A172 (cell line): ENCODE measurements at places on chromosomes 13 and 19.

- DNase-seq: no peak
Observed at GRCh38 chr13:35378939-35379338, 97.5 kb downstream of the MAB21L1 start.

GRCh38 chr13:94947392-94947791, 235.0 kb upstream of the SOX21 start:
- DNase-seq: no peak

GRCh38 chr13:67967031-67967430, 736.9 kb upstream of the PCDH9 start:
- no peak for DNase-seq

- no peak for DNase-seq
Observed at GRCh38 chr13:94414708-94415107, 64.8 kb downstream of the DCT start.

- DNase-seq: no peak
Observed at GRCh38 chr13:81987677-81988357, 1646.9 kb upstream of the SPRY2 start.

DNA sequence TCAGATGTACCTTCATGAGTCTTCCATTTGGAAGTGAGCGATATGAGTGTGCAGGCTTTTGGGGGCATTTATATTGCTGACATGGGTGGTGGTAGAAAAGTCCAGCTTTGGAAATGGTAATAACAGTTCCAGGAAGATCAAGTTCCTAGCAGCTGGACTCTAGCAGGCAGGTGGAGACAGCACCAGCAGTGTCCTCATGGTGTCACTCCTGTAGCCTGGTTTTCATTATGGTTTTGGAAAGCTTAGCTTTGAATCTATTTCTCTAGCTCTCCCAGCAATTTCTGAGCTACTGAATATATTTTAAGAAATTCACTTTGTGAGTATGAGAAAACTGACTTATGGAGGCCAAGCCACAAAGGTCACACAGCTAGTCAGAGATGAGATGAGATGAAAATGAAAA, 523.2 kb upstream of the HTR2A start:
- no peak for DNase-seq

DNA sequence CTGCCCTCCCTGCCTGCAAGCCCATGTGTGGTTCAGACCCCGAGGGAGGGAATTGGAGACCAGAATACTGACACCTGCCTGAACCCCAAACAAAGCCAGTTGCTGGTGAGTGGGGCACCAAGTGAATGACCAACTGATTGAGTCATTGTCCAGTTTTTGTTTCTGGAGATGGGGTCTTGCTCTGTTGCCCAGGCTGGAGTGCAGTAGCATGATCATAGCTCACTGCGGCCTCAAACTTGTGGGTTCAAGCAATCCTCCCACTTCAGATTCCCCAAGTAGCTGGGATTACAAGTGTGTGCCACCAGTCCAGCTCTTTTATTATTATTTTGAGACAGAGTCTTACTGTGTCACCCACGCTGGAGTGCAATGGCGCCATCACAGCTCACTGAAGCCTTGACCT, 4.0 kb downstream of the CCL25 start:
- no peak for DNase-seq

GRCh38 chr13:46639033-46639981, 86.3 kb downstream of the LRCH1 start:
- peak; percentile 53 for DNase-seq

DNA sequence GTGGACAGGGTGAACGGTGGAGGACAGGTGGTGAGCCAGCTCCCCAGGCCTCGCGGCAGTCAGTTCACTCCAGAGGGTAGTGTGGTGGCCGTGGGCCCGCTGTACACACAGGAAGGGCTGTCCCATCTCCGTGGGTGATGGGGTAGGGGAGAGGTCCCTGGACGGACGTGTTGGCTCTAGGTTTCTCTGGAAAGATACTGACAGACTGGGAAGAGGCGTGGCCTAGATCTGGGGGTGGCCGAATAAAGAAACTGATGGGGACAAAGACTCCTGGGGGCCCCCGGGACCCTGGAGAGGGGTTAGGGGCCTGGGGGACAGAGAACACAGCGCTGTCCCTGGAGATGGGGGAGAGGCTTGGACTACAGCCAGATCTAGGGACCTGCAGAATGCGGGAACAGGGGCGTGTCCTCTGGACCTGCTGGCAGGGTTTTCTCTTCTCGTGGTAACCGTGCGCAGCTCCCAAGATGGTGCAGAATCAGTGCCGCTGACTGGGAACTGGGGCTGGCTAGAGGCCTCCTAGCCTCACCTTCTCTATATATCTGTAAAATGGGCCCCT, 4.0 kb upstream of the PRAM1 start:
- DNase-seq: peak; percentile 35

- no peak for DNase-seq
Observed at GRCh38 chr13:81874253-81874652, 1533.3 kb upstream of the SPRY2 start.

GRCh38 chr13:106899442-106899841, 331.5 kb upstream of the ARGLU1 start:
- no peak for DNase-seq

- DNase-seq: no peak
Observed at GRCh38 chr19:5006821-5007220, 37.9 kb downstream of the KDM4B start.

DNA sequence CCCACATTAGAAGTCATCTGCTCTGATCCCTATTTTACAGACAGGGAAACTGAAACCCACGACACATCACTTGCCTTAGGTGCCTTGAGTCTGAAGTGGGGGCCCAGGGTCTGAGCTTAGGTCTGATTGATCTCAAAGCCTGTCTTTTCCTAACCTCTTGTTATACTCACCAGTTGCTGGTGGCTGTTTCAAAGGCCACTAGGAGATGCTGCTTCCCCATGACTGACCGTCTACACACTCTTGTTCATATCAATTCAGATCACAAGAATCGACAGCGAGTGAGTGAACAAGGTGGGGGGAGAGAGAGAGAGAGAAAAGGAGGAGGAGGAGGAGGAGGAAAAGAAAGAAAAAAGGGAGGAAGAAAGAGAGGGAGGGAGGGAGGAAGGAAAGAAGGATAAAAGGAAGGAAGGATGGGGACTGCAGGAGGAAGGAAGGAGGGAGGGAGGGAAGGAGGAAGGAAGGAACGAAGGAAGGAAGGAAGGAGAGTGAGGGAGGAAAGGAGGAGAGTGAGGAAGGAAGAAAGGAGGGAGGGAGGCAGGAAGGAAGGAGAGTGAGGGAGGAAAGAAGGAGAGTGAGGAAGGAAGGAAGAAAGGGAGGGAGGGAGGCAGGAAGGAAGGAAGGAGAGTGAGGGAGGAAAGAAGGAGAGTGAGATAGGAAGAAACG, 3.3 kb downstream of the OR10H1 start:
- no peak for DNase-seq

DNA sequence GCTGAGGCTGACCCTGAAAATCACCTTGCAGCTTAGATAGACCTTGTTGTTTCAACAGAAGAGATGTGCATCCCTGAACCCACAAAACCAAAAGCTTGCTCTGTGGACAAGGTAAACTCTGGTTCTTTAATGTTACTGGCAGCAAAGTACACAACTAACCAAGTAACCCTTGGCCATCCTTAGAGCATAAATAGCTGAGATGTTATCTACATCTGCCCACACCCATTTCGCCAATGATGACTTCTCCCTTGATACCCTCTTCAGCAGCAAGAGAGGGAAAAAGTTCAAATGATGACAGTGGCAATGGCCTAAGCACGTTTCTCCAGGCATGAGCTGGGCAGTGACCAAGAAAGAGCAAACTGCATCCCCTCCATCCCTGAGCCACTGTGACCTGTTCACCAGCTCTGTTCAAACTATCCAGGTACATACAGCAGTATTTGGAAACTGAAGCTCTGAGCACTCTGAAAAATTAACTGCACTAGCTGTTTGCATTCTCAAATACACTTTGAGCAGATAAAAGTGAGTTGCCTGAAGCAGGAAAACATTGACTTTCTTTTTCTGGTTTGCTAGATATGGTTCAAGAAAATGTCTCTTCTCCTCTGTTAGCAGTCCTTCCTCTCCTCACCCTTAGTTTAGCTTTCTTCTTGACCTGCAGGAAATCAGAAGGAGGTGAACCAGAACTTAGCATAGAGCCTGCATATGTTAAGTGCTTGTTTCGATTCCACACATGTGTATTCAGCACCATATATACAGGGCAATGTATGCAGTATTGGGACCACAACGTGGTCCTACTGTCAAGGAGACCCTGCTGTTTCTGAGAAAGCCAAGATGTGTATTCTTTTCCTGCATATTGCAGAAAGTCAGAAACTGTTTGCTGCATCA, 231.7 kb downstream of the FOXO1 start:
- DNase-seq: no peak

GRCh38 chr19:2625434-2625833, 77.1 kb downstream of the GNG7 start:
- no peak for DNase-seq

DNA sequence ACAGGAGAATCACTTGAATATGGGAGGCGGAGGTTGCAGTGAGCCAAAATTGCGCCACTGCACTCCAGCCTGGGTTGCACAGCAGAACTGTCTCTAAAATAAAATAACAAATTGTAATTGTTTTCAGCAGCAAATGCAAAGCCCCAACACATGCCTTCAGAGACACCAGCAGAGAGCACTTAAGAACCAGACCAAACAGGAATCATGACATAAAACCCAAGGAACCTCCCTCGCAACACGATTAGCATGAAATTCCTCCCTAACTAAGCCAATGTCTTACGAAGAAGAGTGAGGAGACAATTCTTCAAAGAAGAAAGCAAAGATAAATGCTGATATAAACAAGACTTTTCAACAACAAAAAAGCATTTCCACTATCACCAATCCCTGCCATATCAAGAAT, 40.1 kb downstream of the PSPC1 start:
- no peak for DNase-seq

DNA sequence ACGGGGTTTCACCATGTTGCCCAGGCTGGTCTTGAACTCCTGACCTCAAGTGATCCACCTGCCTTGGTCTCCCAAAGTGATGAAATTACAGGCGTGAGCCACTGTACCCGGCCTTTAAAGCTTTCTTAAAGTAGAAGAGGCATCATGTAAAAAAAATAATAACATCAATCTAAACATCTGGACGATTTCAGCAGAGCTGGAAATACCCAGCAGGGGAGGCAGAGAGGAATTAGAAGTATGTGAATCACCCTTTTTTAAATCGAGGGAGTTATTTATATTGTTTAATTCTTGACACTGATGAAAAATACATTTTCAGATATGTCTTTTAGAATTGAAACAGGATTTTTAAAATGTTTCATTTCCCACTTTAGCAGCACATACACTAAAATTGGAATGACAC, 37.4 kb upstream of the MTIF3 start:
- DNase-seq: no peak

DNA sequence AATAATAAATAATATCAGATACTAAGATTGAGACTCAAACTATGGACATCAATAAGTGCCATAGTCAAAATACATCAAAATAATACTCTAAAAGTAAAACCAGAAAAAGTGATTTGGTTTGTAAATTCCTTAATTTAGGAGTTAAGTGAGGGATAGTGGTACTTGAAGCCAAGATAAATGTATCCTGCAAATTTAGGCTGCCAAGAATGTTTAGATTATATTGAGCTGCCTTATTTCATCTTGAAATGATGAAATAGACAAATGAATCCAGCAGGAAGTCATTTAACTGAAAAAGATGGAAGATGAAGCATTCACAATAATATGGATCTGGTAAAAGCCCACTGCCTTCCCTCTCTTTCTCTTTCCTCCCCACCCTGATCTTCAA, 112.3 kb downstream of the LRCH1 start:
- DNase-seq: no peak

DNA sequence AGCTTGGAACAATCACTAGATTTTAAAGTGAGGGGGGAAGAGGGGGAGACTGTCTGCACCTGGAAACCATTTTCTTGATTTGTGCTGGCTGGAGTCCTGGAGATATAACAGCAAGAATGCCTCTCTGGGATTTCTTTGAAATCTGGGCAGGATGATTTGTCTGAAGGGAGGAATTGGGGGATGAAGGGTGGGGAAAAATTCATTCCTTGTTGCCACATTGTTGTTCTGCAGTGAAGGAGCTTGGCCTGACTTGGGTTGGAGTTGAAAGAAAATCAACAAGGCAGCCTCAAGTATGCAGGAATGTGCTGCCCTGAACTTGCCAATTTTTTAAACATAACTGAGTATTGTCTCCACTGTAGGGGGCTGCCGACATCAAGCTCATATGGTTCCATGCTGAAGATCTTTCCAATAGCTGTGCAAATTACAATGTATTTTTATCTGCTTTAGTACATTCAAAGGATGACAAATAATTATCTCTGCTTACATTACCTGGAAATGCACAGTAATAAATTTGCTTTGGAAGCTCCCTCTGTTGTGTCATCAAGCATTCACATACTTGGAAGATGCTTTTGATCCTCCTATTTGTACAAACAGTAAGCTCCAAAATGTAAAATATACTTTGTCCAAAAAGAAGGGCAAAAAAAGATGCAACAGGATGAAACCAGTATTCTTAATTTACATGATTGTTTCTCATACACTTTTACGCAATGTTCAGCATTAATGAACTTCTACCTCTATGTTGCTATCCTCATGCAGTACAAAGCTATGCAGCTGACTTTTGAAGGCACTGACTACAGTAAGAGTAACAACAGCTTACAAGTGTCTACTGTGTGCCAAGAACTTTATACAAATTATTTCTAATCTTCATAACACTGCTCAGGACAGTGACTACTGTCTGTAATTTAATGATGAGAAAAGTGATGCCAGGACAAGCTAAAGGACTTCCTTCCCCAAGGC, 627.9 kb upstream of the KLF12 start:
- DNase-seq: no peak

DNA sequence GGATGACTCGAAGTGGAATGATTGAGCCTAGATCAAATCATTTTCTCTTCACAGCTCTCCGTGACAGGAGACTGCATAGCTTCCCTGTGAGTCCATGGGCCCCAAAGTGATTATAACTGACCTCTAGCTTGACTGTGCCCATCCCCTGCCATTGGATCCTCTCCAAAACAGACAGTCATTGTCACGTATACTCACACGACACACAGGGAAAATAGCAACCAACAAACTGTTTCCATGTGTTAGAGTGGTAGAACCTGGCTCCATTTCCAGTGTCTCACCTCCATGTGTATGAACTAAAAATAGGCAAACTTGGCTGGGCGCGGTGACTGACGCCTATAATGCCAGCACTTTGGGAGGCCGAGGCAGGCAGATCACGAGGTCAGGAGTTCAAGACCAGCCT, 48.8 kb upstream of the NPAS1 start:
- peak; percentile 38 for DNase-seq

GRCh38 chr19:15551293-15552004, 43.1 kb downstream of the CYP4F22 start:
- no peak for DNase-seq
